ENCODE measurements at places on chromosomes 13 and 19. TPM values are rescaled to one million over a fixed set of nuclear protein-coding genes. Genes with fewer than 3 reads are reported as not detected.

The NRTN gene
- total RNA-seq = not detected

The KLF5 gene
- 1.9 TPM for total RNA-seq

The KLK4 gene
- total RNA-seq = not detected

GRCh38 chr13:73141292-73141771 is 82.5 kb downstream of the KLF5 start:
- no peak for DNase-seq

DNA sequence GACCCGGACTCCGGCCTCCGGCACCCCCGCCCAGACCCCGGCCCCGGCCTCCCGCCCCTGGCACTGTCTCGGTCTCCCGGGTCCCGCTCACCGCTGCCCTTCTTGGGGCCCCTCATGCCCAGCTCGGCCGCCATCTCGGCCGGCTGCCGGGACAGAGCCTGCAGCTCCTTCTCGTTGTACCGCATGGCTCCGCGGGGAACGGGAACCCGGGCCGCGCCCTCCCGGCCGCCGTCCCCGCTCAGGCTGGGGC is 140 bp downstream of the PLEKHJ1 start:
- no peak for DNase-seq

GRCh38 chr19:7618348-7618747 is 11.0 kb downstream of the XAB2 start:
- DNase-seq = no peak

DNA sequence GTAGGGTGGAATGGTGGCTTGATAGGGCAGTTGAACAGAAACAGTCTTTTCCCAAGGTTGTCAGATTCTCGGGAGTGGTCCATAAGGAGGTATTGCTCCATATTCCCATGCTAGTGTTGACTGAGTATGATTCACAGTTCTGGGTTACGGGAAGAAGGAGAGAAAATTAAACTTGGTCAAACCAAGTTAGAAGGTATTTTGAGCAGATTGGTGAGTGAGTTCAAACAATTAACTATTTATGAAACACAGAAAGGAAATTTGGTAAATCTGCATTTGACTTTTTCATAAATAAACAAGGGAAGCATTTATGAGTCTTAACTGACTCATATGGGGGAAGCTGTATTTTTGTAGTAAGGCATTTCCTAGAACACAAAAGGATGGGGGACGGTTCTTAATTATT is 2419.4 kb downstream of the PCDH9 start:
- DNase-seq = no peak

DNA sequence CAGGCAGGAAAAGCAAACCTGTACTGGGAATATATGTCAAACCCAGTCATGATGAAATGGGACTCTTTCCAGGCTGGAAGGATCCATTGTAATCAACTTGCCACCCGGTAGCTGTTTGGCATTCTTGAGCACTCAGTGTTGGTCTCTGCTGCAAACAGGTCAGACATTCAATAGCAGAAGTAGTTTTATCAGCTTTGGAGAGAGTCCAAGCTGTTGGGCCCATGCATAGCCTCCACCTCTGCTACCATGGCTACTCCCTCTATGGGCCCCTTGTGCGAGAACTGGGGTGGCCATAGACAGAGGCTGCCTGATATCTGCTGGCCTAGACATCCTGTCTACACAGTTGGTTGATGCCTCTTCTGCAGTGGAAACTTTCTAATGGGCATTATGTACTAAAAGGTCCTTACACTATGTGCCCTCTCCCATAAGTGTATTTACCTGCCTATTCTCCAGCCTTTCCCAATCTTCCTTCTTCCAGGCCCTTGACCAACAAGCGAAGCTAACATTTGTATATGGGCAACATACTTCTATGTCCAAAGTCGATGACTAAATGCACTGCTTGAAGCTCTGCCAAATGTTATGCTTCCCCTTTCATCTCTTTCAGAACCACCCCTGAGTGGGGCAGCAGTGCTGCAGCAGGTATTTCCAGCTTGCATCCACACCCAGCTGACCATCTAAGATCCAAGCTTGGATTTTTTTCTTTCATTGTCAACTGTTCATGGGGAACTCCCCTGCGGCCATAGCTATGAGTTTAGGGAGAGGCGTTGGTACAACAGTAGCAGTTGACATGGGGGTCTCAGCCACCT is 5.3 kb upstream of the RNF6 start:
- no peak for DNase-seq

GRCh38 chr13:97257800-97258799 is 36.0 kb downstream of the MBNL2 start:
- DNase-seq = no peak

DNA sequence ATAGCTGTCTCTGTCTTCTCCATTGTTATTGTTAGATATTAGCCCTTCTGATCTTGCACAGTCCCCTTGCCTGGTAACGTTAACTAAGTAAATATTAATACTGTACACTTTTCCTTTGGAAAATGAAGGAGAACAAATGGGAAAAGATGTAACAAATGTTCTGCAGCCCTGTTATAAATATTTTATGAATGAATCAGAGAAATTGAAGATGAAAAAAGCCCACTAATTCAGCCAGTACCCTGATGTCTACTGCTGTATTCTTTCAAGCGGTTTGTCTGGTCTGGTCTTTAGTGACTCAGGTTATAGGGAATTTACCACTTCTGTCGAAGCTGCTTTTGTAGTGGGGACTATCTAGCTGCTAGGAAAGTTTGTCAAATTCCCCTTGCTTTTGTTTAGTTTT is 121.0 kb downstream of the COG6 start:
- no peak for DNase-seq

All from Karpas-422 (cell line).